ENCODE measurements at places on chromosomes 6 and 20.

DNA sequence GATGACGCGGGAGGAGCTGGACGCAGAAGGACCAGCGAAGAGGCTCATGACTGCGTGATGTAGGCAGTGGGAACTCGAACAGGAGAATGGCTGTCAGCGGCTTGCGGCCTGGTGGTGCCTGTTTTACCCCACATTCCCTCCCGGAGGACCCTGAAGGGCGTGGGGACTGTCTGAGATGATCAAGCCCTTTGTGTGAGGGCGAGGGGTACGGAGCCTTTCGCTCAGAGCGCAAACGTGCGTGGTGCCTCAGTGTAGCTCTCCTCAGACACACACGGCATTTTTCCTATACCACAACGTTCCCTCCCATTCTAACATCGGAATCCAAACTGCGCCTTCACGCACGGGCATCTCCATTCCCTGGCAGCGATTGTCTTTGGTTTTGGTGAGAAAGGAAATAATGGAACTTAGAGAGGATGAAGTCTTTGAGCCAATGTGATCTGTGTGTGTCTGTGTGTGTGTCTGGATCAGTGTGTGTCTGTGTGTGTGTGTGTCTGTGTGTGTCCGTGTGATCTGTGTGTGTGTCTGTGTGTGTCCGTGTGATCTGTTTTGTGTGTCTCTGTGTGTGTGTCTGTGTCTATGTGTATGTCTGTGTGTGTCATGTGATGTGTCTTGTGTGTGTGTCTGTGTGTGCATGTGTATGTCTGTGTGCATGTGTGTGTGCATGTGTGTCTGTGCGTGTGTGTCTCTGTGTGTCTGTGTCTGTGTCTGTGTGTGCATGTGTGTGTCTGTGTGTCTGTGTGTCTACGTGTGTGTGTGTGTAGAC lies 5.3 kb downstream of the PTK6 start:
- no peak for DNase-seq

DNA sequence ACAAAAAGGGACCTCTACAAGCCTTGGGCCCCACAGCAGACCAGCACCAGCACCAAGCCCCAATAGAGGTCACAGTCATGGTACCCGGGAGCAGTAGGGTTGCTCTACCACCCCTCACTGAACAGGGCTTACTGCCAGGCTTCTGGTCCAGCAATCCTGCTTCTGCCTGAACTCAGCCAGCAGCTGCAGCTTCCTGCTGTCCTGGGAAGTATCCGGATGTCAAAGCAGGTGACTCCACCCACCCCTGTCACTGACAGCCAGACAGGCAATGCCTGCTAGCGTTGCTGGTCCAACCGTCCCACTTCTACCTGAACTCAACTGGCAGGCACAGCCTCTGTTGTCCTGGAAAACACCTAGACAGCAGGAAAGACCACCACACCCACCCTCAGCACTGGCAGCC lies 47.0 kb upstream of the PCSK2 start:
- DNase-seq, result no peak

- no peak for DNase-seq
Measured at GRCh38 chr6:45433533-45434380, 56.0 kb upstream of the SUPT3H start.

DNA sequence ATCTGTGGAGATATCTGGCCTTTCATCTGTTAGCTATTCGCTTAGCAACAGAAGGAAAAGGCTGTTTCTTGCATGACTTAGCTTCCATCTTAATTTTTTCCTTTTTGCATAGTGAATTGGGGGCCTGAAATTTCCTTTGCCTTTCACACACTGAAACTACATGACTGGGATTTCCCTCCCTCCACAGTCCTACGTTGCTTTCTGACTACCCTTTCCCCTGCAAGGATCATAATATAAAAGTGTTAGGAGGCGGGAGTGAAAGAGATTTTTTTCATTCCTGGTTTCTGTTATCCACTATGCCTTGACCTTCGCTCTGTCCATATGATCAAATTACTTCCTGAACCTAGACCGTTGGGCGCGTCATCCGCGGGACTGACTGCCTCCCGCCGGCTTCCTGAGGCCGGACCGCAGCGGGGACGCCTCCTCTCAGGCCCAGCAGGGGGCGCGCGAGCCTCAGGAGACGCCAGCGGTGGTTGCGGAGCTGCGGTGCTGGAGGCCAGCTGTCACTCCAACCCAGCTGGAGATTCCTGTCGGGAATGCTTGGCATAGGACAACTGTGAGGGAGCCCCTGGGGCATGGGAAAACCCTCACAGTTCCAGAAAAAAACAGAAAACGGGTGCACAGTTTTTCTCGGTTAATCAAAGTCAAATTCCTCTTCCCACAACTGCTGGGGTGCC lies 55.6 kb downstream of the MEP1A start:
- DNase-seq, result peak; percentile 32

DNA sequence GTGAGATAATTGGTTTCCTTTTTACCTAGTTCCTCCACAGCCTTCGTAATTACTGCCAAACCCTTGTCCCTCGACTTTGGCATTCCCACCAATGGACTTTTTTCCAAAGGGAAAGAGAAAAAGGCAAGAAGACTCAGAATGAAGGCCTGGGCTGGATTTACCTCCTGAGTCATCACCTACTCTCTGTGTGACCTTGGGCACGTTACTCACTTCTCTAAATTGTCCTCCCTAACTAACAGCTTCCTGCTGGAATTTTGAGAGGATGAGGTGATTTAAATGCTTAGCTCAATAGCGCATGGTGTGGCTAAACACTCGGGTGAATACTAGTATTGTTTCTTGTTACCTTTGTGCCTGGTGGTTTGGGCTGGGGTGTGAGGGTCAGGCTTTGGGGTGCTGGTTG lies 146.6 kb downstream of the DHX35 start:
- DNase-seq, result no peak

DNA sequence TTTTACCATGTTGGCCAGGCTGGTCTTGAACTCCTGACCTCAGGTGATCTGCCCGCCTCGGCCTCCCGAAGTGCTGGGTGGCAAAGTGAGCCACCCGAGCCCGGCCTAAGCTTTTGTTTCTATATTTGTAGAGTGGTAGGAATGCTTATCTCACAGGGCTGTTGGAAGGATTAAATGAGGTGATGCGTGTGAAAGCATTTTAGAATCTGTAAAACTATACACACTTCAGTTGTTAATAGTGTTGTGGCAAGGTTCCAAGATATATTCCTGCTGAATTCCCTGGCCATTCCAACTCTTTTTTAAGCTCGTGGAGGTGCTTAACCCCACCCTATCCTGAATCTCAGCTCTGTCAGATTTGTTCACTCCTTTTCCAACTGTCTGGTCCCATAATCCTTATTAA lies 89.9 kb upstream of the AKIRIN2 start:
- no peak for DNase-seq

DNA sequence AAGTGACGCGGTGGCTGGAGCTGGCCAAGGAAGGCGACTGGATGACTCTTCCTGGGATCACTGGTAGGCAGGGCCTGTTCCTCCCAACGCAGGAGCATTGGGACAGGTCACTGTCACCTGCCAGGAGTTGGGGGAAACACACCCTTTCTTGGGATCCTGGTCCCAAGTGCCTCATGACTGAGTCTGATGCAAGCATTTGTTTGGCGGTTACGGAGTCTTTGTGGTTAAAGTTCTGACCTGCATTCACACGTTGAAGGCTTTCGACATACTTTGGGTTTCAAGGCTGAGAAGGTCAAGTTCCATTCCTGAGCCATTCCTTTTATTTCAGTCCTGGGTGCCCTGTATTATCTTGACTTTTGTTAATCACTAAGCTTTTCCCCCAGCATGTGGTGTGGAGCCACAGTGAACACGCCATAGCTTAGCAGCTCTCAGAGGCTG lies 6.0 kb downstream of the PNLDC1 start:
- DNase-seq, result no peak

GRCh38 chr6:81984599-81984998 lies 232.1 kb upstream of the TENT5A start:
- DNase-seq, result no peak
